Gastroesophageal sphincter (tissue), 4 donors: ENCODE measurements at places on chromosomes 3 and 15. TPM values are rescaled to one million over a fixed set of nuclear protein-coding genes. Genes with fewer than 3 reads are reported as not detected.

The SCN11A gene
- not detected for total RNA-seq

The SYNPR gene
- total RNA-seq, result not detected

DNA sequence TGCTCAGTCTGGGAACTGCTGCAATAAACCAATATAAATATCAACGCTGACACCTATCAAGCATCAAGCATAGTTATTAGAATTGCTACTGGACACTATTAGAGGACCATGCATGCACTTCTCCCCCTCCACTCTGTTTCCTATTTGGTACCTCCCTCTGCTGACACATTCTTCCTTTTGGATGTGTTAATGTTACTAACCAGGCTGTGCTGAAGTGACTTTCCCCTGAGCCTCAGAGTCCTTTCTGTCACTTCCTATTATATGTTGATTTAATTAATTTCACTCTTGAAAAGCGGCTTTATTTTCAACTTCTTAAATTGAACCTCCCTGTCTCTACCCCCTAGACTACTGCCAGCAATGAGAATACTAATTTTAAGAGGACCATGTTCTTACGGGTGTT lies 379.1 kb downstream of the MCTP2 start:
- ATAC-seq, result no peak
- no peak overlapping the region for H3K4me3 ChIP-seq
- no peaks in the 10 kb centered on the region for H3K36me3 ChIP-seq
- no peaks in the 10 kb centered on the region for H3K27me3 ChIP-seq
- H3K27ac ChIP-seq, result no peak overlapping the region
- peaks cover 6% of the 10 kb centered on the region for H3K4me1 ChIP-seq

DNA sequence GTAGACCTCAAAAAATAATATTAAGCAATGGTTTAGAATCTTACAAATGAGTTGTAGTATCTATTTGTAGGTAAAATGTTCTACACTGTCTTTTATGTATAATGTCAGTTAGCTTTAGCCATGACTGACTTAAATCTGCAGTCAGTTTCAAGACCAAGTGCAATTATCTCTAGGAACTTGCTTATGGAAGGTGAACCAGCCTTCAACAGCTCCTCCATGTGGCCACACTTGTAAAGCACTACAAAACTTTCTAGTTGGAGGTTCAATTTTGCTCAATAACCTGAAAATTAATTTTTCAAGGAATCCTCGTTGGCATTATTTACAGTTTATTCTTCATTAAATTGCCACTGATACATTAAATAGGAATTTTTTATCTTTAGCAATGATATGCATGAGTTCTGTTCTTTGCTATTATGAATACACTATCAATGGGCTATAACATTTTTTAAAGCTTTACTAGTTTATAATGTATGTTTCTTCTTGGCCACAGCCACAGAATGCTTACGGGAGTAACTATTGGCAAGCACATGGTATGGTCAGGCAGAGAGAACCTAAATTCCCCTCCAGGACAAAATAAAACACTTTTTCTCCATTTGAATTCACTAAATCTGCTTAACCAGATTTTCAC lies 315.3 kb upstream of the UBE2E2 start:
- no peak overlapping the region for H3K27ac ChIP-seq
- H3K27me3 ChIP-seq, result no peaks in the 10 kb centered on the region
- H3K4me3 ChIP-seq, result no peak overlapping the region
- ATAC-seq, result no peak

GRCh38 chr3:129597087-129597999 lies 9.1 kb downstream of the PLXND1 start:
- H3K27ac ChIP-seq, result peak overlapping the region; percentile 79
- no peak for ATAC-seq
- H3K36me3 ChIP-seq, result no peaks in the 10 kb centered on the region

DNA sequence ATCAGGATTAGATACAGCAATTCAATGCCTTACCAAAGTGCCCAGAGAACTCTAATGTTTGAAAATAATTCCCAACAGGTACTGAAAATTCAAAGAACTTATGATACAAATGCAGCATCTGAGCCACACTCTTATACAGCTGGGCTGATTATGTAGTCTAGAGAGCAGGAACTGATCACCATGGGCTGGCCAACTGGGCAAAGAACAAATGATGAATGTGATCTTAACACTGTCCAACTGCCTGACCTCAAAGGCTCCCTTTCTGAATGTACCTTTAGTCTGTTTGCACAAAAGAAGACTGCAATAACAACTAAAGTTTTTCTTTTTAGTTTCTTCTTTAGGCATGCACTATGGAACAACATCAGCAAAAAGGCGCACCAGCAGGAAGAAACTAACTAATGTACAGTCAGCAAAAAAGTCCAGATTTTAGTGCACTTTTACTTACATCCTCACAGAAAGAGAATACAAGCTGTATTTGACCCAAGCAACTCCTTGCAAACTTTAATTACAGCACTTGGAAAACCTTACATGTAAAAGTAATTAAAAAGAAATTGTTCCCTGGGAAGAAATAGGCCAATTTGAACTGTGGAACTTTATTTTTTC lies 1095.1 kb downstream of the IGSF11 start:
- no peak for ATAC-seq
- H3K27ac ChIP-seq, result no peak overlapping the region
- no peaks in the 10 kb centered on the region for H3K36me3 ChIP-seq
- H3K27me3 ChIP-seq, result no peaks in the 10 kb centered on the region
- no peaks in the 10 kb centered on the region for H3K4me1 ChIP-seq

DNA sequence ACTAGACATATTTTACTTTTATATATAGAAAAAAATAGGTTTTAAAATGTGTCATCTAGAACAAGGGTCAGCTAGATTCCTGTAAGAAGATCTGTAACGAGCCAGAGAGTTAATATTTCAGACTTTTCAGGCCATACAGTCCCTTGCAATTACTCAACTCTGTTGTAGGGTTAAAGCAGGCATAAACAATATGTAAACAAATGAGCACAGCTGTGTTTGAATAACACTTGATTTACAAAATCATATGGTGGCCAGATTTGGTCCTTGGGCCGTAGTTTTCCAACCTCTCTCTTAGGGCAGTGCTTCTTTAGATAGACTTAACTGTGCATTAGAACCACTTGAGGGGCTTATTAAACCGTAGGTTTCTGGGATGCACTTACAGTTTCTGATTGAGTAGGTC lies 19.6 kb downstream of the LRRC57 start:
- no peak overlapping the region for H3K27ac ChIP-seq
- H3K4me1 ChIP-seq, result no peaks in the 10 kb centered on the region
- H3K4me3 ChIP-seq, result no peak overlapping the region
- H3K27me3 ChIP-seq, result no peaks in the 10 kb centered on the region

- peak overlapping the region; percentile 71 for H3K27ac ChIP-seq
- peak overlapping the region; percentile 55 for H3K4me3 ChIP-seq
- H3K36me3 ChIP-seq, result no peaks in the 10 kb centered on the region
- ATAC-seq, result peak; percentile 66
- H3K27me3 ChIP-seq, result no peaks in the 10 kb centered on the region
- peaks cover 9% of the 10 kb centered on the region for H3K4me1 ChIP-seq
Observed at GRCh38 chr3:37993820-37994638, 3.4 kb downstream of the VILL start.

DNA sequence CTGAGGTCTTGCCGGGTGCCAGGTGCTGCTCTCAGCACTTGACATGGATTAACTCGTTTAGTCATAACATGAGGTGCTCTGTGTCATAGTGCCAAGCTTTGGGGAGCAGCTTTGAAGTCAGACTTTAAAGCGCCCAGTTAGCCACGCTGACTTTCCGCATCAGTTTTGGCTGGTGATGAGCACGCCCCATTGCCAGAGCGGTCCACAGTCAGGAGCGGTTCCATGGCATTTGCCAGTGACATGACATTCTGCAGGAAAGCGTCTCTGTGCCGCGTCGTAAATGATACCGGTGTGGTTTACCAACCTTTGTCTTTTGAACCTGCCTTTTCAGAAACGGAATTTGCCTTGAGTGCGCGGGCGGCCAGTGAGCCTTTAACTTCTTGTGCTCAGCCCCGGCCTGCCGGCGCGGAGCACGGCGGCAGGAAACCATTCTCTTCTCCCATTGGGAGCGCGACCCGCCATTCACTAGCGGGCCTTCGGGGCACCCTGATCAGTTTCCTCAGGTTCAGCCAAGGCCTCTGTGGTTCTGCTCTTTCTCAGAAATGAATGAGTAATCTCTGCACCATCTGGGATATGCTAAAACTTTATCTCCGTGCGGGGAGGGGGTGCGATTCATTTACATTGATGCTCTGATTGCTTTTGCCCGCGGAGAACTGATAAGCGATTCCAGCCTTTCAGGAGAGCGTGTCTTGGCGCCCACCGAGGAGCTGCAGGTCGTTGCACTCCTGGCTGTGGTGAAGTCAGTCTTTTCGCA lies 1.7 kb upstream of the SLC2A2 start:
- ATAC-seq, result peak; percentile 59
- no peak overlapping the region for H3K27ac ChIP-seq
- peak overlapping the region; percentile 22 for H3K4me3 ChIP-seq
- H3K27me3 ChIP-seq, result peaks cover 6% of the 10 kb centered on the region
- no peaks in the 10 kb centered on the region for H3K36me3 ChIP-seq
